Mesendoderm (in vitro differentiated cells): ENCODE measurements at places on chromosomes 7 and 10.

DNA sequence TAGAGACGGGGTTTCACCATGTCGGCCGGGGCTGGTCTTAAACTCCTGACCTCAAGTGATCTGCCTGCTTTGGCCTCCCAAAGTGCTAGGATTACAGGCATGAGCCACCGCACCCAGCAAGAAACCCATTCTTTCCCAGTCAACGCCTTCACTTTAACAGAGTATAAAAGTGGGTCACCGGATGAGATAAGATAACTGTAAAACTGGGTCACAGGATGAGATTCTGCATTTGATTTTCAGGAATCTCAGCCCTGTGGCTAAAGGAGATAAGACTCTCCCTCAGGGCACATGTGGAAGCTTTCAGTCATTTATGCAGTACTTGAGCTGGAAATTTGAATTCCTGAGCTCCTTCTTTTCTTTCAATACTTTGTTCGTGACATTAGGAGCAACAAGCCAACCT, 70.8 kb downstream of the LRRC17 start:
- H3K27me3 ChIP-seq, result no peaks in the 10 kb centered on the region
- H3K4me3 ChIP-seq, result no peak overlapping the region
- DNase-seq, result peak; percentile 70
- no peaks in the 10 kb centered on the region for H3K4me1 ChIP-seq
- H3K36me3 ChIP-seq, result no peaks in the 10 kb centered on the region

DNA sequence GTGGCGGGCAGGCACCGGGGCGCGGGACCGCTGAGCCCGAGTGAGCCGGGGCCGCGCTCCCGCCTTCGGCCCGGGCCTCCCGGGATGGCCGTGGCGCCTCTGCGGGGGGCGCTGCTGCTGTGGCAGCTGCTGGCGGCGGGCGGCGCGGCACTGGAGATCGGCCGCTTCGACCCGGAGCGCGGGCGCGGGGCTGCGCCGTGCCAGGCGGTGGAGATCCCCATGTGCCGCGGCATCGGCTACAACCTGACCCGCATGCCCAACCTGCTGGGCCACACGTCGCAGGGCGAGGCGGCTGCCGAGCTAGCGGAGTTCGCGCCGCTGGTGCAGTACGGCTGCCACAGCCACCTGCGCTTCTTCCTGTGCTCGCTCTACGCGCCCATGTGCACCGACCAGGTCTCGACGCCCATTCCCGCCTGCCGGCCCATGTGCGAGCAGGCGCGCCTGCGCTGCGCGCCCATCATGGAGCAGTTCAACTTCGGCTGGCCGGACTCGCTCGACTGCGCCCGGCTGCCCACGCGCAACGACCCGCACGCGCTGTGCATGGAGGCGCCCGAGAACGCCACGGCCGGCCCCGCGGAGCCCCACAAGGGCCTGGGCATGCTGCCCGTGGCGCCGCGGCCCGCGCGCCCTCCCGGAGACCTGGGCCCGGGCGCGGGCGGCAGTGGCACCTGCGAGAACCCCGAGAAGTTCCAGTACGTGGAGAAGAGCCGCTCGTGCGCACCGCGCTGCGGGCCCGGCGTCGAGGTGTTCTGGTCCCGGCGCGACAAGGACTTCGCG, 534 bp downstream of the FZD9 start:
- no peak overlapping the region for H3K4me3 ChIP-seq
- DNase-seq, result peak; percentile 46
- no peaks in the 10 kb centered on the region for H3K36me3 ChIP-seq
- no peak overlapping the region for H3K27ac ChIP-seq
- no peaks in the 10 kb centered on the region for H3K27me3 ChIP-seq

DNA sequence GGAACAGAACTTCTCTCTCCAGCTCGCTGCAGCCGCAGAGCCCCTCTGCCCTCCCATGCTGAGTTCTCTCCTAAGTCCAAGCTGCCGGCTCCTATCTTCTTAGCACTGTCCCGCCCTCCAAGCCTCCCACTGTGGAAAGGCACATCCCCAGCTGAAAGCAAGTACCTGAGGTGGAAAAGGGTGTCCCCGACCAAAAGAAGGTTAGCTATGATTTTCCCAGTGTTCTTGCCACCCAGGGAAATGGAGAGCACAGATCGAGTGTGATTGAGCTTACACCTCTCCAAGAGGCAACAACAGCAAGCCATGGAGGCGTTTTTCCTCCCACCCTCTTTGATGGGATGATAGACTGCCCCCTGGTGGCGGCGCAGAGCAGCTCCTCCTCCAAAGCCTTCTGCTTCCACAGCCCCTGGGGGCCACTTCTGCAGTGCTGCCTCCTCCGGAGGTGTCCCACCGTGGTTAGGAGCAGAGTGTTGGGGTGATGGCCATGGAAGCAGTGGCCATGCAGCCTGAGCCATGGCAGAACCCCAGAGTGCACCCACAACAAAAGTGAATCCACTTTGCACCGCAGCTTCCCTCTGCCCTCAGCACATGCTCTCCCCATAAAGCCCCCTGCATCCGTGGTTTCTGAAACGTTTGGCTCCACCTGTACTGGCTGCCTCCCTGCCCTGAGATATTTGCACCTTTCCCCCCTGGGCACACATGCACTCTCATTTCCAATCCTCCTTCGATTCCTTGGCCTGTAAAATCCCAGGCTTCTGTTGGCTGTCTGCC, 143.1 kb upstream of the STK17A start:
- H3K36me3 ChIP-seq, result no peaks in the 10 kb centered on the region
- H3K4me1 ChIP-seq, result peaks cover 10% of the 10 kb centered on the region
- no peaks in the 10 kb centered on the region for H3K27me3 ChIP-seq
- no peak overlapping the region for H3K4me3 ChIP-seq
- DNase-seq, result peak; percentile 89

GRCh38 chr10:69220507-69220906, 375 bp downstream of the HKDC1 start:
- no peak for DNase-seq
- H3K36me3 ChIP-seq, result no peaks in the 10 kb centered on the region
- H3K4me1 ChIP-seq, result peaks cover 5% of the 10 kb centered on the region
- H3K27ac ChIP-seq, result no peak overlapping the region
- H3K27me3 ChIP-seq, result no peaks in the 10 kb centered on the region

- H3K4me3 ChIP-seq, result no peak overlapping the region
- no peak for DNase-seq
- H3K27me3 ChIP-seq, result no peaks in the 10 kb centered on the region
- no peak overlapping the region for H3K27ac ChIP-seq
- peaks cover 2% of the 10 kb centered on the region for H3K36me3 ChIP-seq
These were observed 48.8 kb downstream of the WDR37 start for GRCh38 chr10:1104971-1105370.

DNA sequence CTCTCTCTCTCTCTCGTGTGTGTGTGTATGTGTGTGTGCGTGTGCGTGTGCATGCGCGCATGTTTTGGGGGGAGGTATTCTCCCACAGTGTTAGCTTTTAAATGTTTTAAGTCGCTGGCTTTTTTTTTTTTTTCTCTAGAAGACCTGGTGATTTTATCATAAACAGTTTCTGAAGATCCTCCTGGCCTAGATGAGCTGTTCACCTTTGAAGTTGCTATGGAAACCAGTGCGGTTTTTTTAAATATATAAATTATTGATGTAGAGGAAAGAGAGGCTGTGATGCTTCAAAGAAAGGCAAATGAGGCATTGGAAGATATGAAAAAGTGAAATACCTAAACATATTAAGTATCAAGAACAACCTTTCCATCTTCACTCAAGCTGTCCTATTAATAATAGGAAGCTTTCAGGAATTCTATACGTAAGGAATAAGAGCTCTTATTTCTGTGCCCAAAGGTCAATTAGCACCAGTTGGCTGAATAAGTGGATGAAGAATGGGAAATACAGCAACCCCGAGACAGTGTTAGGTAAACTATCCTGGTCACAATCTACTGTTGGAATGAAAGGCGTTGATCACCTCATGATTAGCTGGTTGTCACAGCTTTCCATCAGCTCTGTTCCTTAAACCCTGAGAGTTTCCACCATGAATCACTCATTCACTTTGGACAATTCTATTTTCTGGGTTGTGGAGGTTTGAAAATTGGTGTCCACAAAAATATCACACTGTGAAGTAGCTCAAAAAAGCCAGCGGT, 66.5 kb upstream of the SLC35G1 start:
- H3K27ac ChIP-seq, result no peak overlapping the region
- no peak overlapping the region for H3K4me3 ChIP-seq
- H3K4me1 ChIP-seq, result no peaks in the 10 kb centered on the region
- peak; percentile 51 for DNase-seq
- H3K36me3 ChIP-seq, result no peaks in the 10 kb centered on the region
- no peaks in the 10 kb centered on the region for H3K27me3 ChIP-seq

GRCh38 chr7:102189756-102190155, 96.9 kb upstream of the SH2B2 start:
- DNase-seq, result no peak
- H3K36me3 ChIP-seq, result peaks cover 8% of the 10 kb centered on the region
- no peaks in the 10 kb centered on the region for H3K27me3 ChIP-seq
- no peak overlapping the region for H3K27ac ChIP-seq

DNA sequence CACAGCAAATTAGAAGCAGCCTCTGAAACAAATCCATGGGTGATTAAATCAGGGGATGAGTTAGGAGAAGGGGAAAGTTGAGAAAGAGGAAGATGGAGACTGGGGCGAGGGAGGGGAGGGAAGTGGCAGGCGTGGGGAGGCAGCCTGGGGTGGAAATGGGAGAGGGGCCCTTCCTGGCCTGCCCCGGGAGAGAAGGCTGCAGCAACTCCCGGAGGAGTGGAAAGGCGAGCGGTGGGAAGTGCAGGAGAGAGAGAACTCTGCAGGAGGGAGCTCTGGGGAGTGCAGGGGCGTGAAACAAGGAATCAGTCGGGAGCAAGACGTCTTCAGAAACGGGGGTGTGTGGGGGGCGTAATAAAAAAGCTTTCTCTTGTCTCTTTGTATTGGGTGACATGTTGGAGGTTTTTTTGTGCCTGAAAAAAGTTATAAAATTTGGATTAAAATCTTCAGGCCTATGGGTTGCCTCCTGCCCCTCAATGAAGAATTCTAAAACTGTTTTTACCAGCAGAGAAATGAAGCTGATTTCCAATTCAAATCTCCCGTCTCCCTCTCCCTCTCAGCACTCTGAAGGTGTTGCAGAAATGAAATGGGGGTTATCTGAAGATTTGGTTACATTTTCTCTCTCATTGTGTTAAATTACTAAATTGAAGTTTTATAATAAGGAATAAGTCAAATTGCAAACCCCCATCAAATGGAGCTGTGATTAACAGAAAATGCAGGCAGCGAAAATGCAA, 4.7 kb upstream of the UNCX start:
- no peak overlapping the region for H3K27ac ChIP-seq
- peaks cover 3% of the 10 kb centered on the region for H3K4me1 ChIP-seq
- peak; percentile 93 for DNase-seq
- peaks cover 59% of the 10 kb centered on the region for H3K27me3 ChIP-seq

GRCh38 chr10:35369049-35369611, 32.8 kb downstream of the CCNY start:
- no peaks in the 10 kb centered on the region for H3K27me3 ChIP-seq
- no peak overlapping the region for H3K4me3 ChIP-seq
- no peaks in the 10 kb centered on the region for H3K36me3 ChIP-seq
- DNase-seq, result no peak
- no peaks in the 10 kb centered on the region for H3K4me1 ChIP-seq

- no peaks in the 10 kb centered on the region for H3K27me3 ChIP-seq
- peak; percentile 72 for DNase-seq
- no peaks in the 10 kb centered on the region for H3K36me3 ChIP-seq
- H3K4me1 ChIP-seq, result peaks cover 2% of the 10 kb centered on the region
- H3K27ac ChIP-seq, result no peak overlapping the region
These were observed 176.8 kb upstream of the TBX20 start for GRCh38 chr7:35430547-35431153.

GRCh38 chr10:69259547-69260243, 18.6 kb upstream of the HK1 start:
- H3K27ac ChIP-seq, result no peak overlapping the region
- no peak overlapping the region for H3K4me3 ChIP-seq
- no peak for DNase-seq
- H3K36me3 ChIP-seq, result no peaks in the 10 kb centered on the region
- H3K27me3 ChIP-seq, result no peaks in the 10 kb centered on the region
